ENCODE measurements at places on chromosomes 11 and 22. TPM values are rescaled to one million over a fixed set of nuclear protein-coding genes. Genes with fewer than 3 reads are reported as not detected.

Gene NCR3LG1
- total RNA-seq: 0.53 TPM

DNA sequence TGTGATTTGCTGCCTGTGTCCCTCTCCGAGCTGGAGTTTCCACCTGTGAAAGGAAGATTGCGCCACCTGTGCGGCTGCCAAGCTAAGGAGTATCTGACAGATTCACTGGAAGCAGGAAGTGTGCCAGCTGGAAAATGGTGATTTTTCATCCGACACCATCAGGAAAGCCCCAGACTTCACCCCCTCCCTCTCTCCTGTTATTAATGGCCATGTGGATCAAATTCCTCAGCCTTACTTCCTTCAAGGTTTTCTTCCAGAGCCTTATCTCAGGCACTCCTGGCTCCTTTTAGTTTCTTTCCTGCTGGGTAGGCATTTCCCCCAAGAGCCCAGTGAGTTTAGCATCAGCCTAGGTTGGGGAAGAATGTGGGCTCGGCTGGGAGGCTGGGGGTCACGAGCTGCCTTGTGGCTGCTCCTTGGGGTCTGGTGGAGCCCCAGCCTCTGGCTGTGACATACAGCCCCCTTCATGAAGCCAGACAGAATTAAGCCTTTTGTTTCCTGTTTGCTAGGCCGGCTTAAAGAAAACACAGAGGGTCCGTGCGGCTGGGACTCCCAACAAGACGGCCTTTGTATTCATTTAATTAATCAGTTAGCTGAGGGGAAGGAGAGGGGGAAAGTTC is 37.1 kb downstream of the PKNOX2 start:
- DNase-seq: no peak

DNA sequence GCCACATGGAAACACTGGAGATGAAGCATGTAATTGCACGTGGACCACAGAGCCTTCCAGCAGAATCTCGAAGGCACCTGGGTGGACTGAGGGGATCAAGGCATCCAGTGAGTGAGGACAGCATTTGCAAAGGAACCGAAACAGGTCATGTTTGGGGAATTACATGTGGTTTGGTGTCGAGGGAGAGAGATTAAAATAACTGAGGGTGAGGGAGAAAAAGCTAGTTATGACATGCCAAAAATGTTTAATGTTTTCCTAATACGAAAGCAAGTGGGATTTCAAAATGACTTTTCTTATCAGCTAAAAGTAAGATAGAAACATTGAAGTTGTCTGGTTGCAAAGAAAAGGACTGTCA is 157.1 kb downstream of the BLID start:
- DNase-seq: no peak

- DNase-seq: no peak
Observed at GRCh38 chr11:122207505-122207904, 91.5 kb upstream of the BLID start.

- DNase-seq: no peak
Observed at GRCh38 chr11:115645631-115646317, 141.6 kb upstream of the CADM1 start.

- DNase-seq: no peak
Observed at GRCh38 chr11:68116974-68117373, 4.2 kb downstream of the CHKA start.
